T47D (cell line): ENCODE measurements at places on chromosomes 4 and X.

- DNase-seq = no peak
Observed at GRCh38 chrX:133698298-133698697, 283.0 kb upstream of the GPC4 start.

DNA sequence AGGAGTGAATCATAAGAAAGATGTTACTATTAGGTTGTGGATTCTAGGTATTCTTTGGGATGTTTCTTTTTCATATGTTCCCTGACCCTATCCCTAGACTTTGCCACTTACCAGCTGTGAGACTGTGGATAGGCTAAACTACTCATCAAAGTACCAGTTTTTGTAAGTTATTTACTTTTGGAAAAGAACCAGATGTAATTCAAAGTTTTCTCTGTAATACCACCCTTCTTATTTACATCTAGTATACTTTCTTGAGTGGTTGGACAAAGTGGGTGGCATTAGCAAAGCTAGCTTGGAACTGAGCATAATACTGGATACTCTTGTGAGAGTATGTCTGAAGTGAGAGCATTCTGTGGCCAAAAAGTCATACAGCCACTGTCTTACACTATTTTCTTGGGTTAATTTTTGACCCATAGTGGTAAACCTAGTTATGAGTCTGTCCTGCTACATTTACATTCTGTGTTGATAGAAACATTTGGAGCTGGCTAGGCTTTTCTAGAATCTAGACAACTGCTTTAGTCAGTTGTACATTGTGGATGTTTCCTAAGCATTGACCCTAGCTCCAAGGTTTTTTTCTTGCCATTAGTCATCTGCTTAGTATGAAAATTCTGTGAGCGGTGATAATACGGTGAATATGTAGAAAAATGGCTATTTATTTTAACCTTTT lies 41.7 kb downstream of the KDM6A start:
- no peak for DNase-seq

- no peak for DNase-seq
Observed at GRCh38 chr4:143961075-143961474, 55.7 kb upstream of the GYPE start.

DNA sequence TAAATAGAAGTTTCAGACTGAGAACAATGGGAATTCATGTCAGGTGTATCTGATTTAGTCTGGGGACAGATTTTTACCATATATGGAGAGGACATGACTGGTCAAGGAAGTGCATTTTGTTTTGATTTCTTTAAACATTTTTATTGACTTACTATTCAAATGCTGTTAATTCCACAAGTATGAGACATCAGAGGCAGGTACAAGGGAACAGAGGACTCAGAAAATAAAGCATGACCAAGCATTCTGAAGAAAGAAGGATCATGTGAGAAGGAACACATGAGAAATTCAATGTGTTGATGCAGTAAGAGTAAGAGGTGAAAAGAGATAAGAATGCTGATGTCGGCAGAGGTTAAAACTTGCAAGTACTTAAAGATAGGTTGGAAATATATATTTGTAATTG lies 1452.6 kb downstream of the PCDH7 start:
- DNase-seq = no peak

GRCh38 chr4:170339522-170339921 lies 249.8 kb upstream of the AADAT start:
- no peak for DNase-seq

- no peak for DNase-seq
Observed at GRCh38 chr4:121693886-121694285, 2.9 kb downstream of the ANXA5 start.

DNA sequence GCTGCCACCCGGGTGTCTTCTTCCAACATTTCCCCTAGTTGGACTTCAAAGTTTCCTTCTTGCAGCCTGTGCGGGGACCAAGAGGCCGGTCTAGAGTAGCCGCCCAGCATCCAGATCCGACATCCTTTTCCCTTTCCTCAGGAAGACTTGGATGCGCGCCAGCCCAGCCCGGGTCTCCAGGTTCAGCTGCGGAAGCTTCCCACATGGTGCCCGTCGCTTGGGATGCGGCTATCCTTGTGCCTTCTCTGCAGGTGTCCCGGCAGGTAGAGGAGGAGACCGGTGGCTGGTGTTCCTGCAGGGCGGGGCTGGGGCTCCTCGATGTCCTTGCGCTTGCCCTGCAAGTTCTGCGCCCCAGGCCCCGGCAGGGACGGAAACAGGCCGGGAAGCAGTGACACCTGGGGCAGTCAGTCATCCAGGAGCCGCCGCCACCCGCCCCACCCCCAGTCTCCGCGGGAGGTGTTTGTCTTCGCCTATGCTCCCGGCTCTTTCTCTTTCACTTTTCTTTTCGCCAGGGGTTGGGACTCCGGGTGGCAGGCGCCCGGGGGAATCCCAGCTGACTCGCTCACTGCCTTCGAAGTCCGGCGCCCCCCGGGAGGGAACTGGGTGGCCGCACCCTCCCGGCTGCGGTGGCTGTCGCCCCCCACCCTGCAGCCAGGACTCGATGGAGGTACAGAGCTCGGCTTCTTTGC lies at the start of gene IL15:
TSS of gene IL15 (plus strand) at position 502 of the 689 bp plus-strand sequence. CDS start 82,882 bp downstream, outside the sequence.
- DNase-seq = peak; percentile 56

DNA sequence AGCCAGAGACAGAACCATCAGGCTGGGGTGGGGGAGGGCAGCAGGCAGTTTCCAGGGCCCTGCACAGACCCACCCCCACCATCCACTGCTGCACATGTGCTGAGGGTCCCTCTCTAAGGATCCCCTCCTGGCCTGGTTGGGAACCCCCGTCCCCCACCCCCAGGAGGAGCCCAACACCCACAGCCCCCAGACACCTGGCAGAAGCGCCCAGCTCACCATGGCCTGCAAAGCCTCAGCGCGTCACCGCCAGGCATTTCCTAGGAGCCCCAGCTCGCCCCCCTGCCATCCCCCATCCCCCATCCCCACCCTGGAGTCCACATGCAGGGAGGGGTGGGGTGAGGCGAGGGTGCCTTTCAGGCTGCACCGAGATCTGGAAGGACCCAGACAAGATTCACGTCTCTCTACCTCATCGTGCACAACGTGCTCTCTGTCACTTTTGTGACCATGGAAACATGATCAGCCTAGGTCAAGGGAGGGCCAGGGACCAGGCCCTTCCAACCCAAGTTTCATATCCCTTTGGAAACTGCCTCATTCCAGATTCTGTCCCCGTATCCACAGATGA lies 9.3 kb downstream of the MXD4 start:
- DNase-seq = no peak

DNA sequence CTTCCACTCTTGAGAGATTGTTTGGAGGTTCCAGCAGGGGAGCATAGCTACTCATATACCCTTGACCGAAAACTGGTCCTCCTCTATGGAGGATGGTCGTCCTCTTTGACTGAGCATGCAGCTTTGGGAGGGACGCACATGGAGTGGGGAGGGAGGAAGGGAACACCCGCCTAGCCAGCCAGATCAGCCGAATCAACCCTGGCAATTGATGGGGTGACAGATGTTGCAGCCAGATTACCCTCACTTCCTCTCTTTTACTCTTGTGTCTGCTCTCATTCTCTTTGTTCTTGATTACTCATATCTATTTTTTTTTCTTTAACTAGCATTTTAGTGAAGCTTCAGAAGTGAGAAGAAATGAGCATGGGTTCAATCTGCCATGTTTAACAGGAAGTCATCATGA lies 19.6 kb downstream of the MGST2 start:
- no peak for DNase-seq

- DNase-seq = no peak
Observed at GRCh38 chr4:161829591-161829990, 334.2 kb downstream of the FSTL5 start.

- no peak for DNase-seq
Observed at GRCh38 chrX:37746218-37746941, 33.5 kb upstream of the CYBB start.

DNA sequence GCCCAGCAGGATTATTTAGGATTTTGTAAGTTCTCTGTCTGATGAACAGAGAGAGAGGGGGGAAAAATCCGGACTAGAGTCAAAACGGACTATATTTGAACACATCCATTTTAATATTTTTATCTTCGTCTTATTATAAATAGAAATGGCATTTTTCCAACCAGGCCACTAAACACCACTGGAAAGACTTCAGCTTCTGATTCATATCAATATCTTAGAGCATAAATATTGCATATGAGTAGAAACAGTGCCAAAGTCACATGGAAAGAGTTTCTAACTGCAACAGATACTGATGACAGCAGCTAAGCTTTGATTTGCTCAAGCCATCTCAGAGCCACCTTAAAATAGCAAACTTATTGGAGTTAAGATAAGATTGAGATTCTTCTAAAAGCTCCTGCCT lies 456 bp downstream of the PPARGC1A start:
- no peak for DNase-seq

GRCh38 chr4:94363136-94363655 lies 20.6 kb upstream of the HPGDS start:
- no peak for DNase-seq

- DNase-seq = no peak
Observed at GRCh38 chr4:20311856-20312255, 60.2 kb downstream of the SLIT2 start.

DNA sequence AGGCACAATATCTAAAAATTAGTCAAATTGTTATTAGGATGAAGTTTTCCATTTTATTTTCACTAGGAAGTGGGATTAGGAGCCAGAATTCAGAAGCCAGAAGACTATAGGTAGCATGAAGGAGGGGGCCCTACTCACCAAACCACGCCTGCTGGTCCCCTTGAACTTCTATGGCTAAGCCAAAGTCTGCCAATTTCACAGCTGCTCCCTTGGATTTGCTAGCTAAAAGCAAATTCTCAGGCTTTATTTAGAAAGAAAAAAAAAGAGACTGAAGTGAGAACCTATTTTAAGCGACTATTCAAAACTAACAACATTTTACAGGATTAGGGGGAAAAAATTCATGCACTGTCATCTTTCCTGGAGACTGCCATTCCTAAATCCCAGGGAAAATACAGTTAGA lies 224.3 kb downstream of the CAMK2D start:
- no peak for DNase-seq

- DNase-seq = no peak
Observed at GRCh38 chrX:112901869-112902725, 61.5 kb upstream of the AMOT start.

DNA sequence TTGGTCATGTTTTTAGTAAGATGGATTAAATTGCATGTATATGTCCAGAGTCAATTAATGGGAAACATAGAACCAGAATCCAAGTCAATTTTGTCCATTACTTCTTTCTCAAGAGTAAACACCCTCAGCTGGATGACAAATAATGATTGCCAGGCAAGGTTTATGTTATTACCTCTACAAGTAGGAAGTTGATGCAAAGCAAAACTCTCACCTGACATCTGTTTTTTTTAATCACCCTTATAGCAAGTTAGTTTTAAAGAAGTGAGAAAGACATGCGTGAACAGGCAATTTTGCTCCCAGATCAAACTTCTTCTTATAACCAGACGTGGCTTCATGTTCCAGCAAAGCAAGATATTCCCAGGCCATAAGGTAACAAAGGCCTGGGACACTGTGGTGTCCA lies 348.5 kb upstream of the FTHL17 start:
- DNase-seq = no peak

GRCh38 chrX:9902656-9903055 lies 64.5 kb upstream of the CLDN34 start:
- DNase-seq = no peak

DNA sequence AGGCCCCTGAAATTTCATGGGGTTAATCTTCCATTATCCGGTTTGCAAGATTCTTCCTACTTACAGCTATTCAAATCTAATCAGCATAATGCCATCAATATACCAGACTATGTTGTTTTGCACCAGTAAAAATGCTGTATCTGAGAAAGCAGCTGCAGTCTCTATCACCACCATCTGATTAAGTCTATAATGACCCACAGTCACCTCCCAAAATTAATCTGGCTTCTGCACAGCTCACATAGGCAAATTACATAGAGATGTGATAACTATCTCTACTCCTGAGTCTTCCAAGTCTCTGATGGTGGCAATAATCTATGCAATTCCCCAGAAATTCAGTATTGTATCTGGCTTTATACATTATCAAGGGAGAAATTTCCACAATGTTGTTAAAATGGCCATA lies 113.2 kb downstream of the STPG2 start:
- no peak for DNase-seq

DNA sequence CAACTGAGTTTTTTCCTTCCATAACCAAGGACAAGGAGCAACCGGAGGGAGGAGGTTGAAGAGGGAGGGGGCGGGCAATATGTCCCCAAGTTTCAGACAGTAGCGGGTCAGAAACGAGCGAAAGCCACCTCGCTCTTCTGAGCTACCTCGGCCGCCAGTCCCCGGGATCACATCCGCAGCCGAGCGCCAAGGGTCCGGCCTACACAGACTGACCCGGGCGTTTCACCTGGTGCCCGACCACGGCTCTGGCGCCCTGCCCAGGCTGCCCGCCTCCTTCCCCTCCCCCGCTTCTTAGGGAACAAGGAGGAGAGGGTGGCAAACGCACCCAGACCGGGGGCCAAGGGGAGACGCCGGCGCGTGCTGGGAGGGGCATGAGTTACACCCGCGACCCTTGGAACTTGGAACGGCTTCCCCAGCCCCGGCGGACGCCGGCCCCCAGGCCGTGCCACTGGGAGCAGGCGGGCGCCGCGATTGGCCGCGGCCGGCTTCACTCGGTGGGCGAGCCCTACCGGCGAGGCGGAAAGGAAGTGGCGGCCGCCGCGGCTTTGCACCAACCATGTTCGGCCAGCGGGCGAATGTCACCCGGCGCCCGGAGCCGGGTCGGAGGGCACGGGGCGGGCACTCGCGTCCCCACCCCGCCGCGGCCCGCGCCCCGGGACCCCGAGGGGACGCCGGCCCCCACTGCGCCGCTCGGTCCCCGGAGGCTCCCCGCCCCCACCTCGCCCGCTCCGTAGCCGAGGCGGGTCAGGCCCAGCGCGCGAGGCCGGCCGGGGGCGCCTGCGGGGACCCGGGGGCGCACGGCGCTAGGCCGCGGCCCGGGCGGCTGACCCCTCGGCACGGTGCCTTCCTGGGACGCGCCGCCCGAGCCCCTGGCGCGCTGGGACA lies 1.5 kb downstream of the IRF2 start:
- DNase-seq = peak; percentile 66

DNA sequence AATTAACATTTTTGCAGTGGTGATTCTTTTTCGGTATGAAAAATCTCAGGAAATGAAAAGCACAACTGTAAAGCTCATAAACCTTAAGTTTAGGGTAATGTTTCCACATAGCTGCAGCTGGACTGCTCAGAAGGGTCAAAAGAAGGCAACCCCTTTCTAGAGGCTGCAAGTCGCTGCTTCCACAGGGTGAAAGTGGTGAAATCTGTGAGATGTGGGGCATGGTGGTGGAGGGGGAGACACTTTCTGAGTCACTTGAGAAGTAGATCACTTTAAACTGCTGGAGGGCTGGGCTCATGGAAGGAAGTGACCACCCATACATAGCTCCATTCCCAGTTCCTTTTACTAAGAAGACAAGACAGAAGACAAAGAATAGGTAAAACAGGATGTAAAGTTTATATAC lies 8.7 kb downstream of the SFRP2 start:
- no peak for DNase-seq

DNA sequence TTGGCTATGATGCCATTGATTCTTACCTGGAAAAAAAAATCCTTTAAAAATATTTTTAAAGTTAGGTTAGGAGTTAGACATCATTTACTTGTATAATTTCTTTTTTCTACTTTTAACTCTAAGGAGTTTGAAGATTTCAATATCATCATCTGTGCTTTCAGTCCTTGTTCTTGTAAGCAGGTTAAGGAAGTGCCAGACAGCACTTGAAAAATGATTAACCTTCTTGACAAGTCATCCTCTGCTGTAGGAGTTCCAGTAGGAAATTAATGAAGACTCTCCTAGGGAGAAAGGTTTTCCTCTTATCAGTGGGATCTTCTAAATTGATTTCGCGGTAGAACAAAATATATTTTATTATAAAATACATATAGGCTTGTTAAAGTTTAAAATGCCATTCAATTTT lies 29.1 kb upstream of the ANAPC4 start:
- DNase-seq = no peak

GRCh38 chrX:152901816-152902501 lies 4.1 kb downstream of the ZNF185 start:
- DNase-seq = no peak
